Heart left ventricle (tissue), 16 donors: ENCODE measurements at places on chromosomes 5 and 9. TPM values are rescaled to one million over a fixed set of nuclear protein-coding genes. Genes with fewer than 3 reads are reported as not detected.
A peak's percentile ranks its signal among the peaks of the same experiment; 100 is the strongest.

DNA sequence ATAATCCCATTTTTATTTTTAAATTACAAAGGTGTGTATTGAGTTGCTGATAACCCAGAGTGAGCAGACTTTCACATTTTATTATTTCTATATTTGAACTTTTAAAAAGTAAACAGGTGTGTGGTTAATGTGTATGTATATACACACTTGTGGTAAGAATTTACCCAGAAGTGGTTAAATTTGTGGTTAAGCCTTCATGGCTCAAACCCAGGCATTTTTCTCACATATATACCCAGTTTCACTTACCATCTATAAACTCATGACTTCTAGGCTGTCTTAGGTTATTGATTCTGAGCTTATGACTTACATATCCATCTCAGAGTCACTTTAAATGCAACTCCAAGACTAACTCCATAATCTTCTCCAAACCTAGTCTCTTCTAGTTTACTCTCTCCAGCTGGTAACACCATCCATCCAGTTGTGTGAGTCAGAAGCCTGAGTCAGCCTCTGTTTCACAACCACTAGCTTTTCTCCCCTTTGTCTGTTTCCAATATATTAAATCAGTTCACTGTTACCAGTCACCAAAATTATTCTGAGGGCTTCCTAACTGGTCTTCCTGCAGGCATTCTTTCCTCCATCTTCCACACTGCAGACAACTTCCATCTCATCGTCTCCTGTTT is 20.2 kb downstream of the ZBED3 start:
- DNase-seq = no peak

The INSL4 gene
- polyA plus RNA-seq = not detected

DNA sequence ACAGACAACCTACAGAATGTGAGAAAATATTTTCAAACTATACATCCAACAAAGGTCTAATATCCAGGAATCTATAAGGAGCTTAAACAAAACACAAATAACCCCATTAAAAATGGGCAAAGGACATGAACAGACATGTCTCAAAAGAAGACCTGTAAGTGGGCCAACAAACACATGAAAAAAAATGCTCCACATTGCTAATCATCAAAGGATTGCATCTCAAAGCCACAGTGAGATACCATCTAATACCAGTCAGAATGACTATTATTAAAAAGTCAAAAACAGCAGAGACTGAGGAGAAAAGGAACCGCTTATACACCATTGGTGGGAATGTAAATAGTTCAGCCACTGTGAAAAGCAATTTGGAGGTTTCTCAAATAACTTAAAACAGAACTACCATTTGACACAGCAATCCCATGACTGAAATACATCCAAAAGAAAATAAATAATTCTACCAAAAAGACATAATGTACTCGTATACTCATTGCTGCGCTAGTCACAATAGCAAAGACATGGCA is 39.1 kb upstream of the C5orf63 start:
- DNase-seq = no peak

- DNase-seq = no peak
Measured at GRCh38 chr5:58666598-58667581, 84.0 kb downstream of the RAB3C start.

DNA sequence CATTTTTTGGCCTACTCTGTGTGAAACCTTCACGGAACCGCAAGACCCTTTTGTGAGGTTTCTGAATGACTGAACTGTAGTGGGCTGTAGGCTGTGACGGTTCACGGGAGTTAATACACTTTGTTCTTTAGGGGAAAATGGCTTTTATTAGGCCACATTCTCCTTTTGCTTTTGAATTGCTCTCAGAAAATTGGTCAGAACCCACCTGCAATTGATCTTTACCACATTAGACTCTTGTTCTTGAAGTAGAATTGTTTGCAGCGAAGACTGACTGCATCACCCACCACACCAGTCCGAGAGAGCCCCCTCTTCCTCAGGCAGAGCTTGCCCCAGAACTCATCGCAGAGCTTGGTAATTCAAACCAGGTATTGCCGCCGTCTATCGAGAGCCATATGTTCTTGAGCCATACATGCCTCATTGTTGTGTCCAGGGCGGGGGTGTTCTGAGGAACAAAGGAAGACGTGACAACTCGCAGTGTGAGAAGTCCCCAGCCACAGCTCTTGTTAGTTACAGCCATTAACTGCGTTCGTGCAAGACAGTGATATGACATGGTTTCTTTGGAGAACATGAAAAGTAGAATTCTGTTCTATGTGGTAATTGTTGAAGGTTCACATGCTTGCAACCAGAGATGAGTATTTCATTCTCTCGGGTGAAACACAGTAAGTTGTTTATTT is 166.4 kb upstream of the OTULINL start:
- DNase-seq = no peak

DNA sequence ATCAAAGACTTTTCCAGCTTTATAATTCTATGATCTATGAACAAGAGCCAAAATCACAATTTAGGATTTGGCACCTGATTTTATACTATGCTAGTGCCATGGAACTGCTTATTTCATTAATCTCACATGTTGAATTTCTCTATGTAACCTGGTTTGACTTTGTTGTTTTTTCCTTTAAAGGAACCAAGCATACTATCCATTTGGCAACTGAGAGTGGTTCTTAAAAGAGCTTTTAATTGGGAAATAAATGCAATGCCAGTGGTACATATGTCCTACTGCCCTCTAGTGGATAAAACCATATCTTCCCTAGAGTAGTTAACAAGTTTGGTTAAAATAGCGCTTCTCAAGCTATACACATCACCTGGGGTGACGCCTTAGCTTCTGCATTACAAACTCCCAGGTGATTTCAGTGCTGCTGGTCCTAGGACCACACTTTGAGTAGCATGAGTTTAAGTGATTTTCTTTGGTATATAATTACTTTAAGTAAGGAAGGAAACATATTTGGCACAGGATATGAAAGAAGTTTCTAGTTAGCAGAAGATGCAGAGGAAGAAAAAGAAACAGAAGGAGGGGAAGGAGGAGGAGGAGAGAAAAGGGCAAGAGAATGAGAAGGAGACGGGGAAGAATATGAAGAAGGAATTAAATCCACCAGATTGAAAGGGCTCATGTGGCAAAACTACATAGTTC is 56.8 kb downstream of the FGF10 start:
- no peak for DNase-seq

DNA sequence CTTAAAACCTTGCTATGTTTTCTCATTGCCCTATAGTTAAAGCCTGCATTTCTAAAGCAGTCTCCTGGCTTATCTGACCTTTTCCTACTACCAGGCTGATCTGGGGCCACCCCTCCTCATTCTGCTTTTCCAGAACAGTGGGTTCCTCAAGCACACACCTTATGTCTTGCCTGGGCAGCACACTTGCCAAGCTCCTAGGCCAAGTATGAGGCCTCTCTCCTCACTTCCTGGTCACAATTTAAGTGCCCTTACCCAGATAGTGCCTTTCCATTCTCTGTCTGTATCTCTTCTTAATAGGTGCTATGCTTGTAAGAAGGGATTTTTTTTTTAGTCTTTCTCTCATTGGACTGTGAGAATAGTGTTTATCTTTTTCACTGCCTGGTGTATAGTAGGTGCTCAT is 39.7 kb downstream of the HMGCS1 start:
- DNase-seq = no peak

- peak; percentile 67 for DNase-seq
Measured at GRCh38 chr5:179763215-179763945, 30.4 kb upstream of the LTC4S start.

DNA sequence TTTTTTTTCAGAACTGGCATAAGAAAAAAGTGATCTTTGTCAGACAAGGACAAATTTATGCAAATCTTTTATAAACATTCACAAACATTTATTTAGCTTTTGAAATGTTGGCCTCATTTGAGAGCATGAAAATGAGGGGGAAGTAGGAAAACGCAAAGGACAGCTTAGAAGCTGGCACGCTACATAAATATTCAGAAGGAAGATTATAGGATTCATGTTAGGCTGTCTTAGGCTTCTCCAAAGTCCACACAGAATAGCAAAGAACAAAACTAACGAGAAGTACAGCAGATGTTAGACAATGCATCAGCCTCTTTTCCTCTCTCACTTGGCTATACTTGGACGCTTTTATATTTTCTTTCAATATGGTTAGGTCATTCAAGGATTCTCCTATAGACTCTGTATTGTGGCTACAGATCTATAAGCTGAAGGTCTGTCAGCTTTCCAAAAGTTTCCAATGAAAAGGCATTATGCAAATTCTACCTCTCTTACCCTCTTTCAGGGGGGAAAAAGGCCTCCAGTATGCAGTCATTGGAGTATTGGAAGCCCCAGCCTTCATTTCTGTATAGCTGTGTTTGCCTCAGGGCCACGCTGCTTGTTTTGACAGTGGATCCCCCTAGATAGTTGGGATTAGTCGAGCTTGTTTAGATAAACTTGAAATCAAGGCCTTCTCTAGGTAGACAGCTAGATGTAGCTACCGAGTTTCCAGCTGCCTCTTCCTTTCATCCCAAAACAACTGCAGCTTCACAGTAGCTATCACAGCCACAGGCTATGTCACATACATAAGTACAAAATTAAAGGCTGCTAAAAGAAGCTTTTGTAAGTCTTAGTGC is 153.0 kb downstream of the DENND1A start:
- DNase-seq = no peak

The C9orf50 gene
- not detected for polyA plus RNA-seq

The TAF1L gene
- not detected for polyA plus RNA-seq

GRCh38 chr9:33466565-33467495 is 6.9 kb downstream of the NOL6 start:
- DNase-seq = peak; percentile 84

DNA sequence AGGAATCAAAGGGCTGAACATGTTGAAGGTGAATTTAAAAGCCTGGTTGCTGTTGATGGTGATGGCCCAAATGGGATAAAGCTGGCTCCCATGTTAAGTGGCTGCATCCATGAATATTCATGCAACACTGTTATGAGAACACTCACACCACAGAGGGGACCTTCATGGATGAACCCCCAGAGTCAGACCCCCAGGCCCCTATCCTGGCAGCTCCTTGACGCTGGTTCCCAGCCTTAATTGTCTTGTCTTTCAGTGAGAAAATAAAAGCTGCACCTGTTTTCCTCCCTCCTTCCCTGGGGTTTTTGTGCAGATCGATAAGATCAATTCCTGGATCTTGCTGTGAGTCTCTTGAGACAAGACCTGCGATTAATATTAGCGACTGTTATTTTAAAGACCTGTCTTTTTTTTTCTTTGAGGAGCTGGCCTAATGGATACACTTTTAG is 371.7 kb downstream of the ICE1 start:
- DNase-seq = no peak

DNA sequence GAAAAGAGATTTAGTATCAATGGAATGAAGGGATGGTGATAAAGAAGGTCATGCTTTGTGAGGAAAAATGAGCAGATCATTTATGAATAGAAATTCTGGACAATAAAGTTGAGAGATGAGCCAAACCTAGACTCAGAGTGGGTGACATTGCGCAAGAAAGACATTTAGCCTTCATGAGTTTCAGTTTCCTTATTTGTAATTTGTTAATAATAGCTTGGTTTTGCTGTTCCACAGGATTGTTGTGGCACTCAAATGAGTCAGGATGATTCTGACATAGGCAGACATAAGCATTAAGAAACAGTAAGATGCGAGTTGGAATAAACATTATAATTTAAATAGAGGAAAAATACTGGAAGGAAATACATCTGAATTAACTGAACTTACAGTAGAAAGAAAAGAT is 34.8 kb downstream of the ITGA2 start:
- DNase-seq = no peak

DNA sequence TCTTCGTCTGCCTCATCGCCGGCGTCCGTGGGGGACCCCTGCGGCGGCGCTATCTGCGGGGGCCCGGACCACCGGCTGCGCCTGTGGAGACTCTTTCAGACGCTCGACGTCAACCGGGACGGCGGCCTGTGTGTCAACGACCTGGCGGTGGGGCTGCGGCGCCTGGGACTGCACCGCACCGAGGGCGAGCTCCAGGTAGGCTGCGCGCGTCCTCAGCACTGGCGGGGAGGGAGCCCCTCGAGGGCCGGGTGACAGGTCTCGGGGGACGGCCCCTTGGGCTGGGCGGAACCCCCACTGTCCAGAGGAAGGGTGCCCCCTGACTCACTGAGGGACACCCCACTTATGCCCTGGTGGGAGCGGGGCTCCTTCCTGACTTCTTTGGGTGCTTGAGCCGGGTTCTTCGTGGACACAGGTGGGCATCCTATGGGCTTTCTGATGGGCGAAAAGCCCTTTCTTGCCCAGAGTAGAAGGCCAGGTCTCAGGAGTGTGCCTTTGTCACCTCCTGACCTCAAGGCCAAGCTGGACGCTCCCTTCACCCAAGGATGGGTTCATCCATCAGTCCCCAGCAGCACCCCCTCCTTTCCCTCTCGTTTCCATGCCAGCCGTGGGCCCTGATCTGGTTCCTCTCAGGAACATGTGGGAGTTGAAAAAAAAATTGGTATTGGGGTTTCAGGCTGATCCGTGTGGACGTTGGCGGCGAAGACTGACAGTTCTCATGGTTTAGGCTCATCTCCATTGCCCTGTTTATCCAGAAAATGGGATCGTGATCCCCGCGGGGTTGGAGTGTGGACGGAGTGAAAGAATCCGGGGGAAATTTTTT is 564 bp downstream of the SLC25A25 start:
- DNase-seq = no peak

DNA sequence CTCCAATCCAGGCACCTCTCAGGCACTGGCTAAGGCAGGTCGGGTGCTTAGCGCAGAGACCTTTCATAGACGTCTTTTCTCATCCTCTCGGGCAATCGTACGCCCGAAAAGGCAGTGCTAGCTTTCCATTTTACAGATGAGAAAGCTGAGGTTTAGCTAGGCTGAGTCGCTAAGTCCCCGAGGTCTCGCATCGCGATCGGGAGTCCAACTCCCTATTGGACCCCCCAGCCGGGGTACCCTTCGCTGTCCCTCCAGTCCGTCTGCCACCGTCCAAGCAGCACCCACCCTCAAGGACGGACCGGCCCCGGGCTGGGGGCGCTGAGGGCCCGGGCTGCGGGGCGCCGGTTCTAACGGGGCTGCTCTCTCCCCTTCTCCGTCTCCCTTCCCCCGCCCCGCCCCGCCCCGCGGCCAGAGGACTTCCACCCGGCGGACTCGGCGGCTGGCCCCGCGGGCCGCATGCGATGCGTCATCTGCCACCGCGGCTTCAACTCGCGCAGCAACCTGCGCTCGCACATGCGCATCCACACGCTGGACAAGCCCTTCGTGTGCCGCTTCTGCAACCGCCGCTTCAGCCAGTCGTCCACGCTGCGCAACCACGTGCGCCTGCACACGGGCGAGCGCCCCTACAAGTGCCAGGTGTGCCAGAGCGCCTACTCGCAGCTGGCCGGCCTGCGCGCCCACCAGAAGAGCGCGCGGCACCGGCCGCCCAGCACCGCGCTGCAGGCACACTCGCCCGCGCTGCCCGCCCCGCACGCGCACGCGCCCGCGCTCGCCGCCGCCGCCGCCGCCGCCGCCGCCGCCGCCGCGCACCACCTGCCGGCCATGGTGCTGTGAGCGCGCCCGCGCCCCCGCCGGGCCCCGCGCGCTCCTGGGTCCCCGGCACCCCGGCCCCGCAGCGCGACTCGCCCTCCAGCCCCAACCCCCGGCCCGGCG is 12.5 kb upstream of the EXOSC2 start:
- peak; percentile 87 for DNase-seq

GRCh38 chr5:160312134-160312959 is at the start of gene CCNJL:
Gene CCNJL, minus strand, starts transcription at chr5:160312564. Its CDS starts 641 bp downstream, at chr5:160311923.
- peak; percentile 82 for DNase-seq

The SPINK1 gene
- polyA plus RNA-seq = 0.50 TPM

GRCh38 chr5:133527311-133527710 is 85.0 kb downstream of the FSTL4 start:
- DNase-seq = no peak
